ENCODE measurements at places on chromosomes 3 and 15.

- no peak for DNase-seq
These were observed 537.6 kb downstream of the FOXP1 start for GRCh38 chr3:71045917-71046282.

GRCh38 chr3:98726084-98726483, 37.1 kb upstream of the ST3GAL6 start:
- DNase-seq = no peak

GRCh38 chr3:188662795-188663194, 508.8 kb downstream of the LPP start:
- DNase-seq = no peak

- DNase-seq = no peak
These were observed 7.6 kb downstream of the ICE2 start for GRCh38 chr15:60471314-60471713.

GRCh38 chr15:81768773-81769172, 277.0 kb downstream of the MEX3B start:
- DNase-seq = no peak

DNA sequence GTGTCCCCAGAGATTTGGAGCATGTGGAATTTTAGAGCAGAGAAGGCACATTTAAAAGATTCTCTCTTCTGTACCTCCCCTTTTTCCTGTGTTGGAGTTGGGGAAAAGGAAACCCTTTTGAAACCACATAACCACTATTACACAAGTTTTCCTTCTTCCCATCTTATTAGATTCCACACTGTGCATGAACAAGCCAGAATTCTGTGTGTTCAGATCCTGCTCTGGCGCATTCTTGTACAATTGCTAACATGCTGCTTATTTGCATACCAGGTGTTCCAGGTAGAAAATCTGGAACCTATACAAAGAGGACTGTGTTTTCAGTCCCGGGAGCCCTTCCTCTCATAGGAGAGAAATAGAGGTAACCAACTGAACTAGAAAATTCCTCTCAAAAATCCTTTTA, 2.6 kb upstream of the CIB2 start:
- DNase-seq = no peak

GRCh38 chr15:56758770-56759449, 25.6 kb upstream of the ZNF280D start:
- DNase-seq = no peak
